ENCODE measurements at places on chromosomes 4 and X.

DNA sequence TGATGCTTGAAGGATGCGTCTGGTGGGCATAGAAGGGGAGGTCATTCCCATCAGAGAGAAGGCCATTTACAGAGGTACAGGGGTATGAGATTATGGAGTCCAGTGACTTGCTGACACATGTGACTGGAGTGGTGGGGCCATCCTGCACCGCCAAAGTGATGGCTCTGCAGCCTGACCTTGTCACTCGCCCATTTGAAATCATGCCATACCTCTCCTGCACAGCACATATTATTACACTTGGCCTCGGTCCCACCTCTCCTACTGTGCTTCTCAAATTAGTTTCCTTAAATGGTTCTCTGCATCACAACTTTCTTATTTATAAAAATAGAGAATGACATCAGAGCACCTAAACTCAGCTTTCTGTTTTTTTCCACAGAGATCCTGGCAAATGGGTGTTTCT, 60.7 kb upstream of the HAND2 start:
- DNase-seq: no peak

DNA sequence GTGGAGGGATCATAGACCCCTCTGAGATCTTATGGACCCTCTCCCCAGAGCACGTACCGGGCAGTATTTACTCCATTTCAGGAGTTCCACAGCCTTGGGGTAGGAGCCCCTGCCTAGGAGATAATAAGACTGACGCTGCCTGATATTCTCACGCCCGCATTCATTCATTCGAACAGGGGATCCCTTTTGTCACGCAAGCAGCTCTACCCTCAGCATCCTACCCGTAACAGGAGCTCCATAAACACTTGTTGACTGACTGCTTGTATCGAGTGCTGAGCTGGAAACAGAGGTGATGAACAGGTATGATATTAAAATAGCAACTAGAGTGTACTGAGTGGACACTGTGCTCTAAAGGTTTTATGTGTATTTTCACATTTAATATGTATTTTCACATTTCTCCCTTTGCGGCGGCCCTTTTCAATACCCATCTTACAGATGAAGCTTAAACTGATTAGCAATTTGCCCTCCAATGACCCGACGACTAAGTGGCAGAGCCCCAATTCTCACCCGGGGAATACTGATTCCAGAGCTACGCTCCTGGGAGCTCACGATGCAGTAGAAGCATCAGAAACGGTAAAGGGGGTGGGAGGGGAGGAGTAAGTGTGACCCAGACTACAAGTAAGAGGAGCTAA, 888 bp downstream of the RAB28 start:
- DNase-seq: peak; percentile 54

DNA sequence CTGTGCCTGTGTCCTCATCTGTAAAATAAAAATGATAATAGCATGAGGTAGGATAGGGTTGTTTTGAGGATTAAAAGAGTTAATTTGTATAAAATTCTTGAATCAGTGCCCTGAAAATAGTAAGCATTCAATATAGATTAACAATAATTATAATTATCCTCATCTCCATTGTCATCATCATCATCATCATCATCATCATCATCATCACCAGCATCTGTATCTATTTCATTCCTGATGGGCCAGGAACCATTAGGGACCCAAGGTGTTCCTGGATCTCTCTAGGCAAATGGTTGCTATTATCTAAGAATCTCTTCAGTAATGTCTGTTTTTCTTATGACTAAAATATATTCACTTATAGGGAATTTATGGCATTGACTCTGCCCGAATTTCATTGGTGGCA, 31.6 kb downstream of the RASSF6 start:
- DNase-seq: no peak

DNA sequence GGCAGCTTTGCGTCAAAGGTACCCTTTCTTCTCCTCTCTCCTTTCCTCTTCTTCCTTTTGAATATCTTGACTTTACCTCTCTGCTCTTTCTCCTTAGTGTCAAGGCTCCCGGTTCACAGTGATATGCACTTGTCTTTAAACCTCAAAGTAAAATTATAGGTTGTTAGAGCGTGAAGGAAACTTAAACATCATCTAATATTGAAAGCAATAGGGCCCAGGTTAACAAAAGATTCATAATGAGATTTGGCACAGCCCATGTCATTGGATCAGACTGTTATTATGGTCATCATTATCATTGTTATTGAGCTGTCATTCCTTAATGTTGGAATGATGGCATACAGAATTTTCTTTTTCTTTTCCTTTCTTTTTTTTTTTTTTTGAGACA, 32.5 kb downstream of the FTHL17 start:
- DNase-seq: no peak

Data from hematopoietic multipotent progenitor cell treated with erythropoietin and hydrocortisone succinate and interleukin-3 and kit ligand, for 6 days (in vitro differentiated cells).